ENCODE measurements at places on chromosomes 1 and 21.

GRCh38 chr1:202010180-202011015 is at the start of gene ELF3:
TSS of gene ELF3 (plus strand) at chr1:202010587. CDS start at chr1:202011137, 550 bp downstream.
- DNase-seq, result no peak

DNA sequence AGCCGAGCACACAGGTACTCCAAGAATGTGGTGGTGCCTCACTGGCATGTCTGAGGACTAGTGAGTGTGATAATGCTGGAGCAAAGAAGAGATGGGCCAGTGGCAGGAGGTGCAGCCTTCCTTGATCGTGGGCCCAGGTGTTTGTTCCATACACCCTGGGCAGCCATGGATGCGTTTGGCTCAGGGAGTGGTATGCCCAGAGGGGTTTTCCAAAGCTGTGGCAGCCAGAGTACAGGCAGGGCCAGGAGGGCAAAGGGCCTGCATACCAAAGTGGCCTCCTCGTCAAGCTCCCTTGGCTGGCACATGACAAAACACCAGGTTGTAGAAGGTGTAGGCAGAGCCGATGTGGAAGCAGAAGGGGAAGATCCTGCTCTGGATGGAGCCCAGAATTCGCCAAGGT is 19.0 kb downstream of the PARS2 start:
- no peak for DNase-seq

- no peak for DNase-seq
Measured at GRCh38 chr1:24100945-24101737, 10.8 kb downstream of the MYOM3 start.

DNA sequence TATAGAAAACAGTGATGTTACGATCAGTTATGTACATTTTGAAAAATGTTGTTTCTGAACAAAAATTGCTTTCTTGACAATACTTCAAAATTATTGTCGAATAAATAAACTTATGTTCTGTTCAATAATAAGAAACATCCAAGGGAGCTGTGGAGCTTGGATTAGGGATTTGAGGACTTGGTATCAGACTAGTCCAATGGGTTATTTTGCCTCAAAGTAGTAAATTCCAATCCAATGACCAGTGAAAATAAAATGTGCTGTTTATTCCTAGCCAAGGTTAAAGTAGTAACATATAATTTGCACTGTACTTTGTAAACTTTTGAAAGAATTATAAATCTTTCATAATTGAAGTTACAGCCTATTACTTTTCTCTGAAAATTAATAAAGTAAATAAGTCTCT is 79.1 kb upstream of the IVNS1ABP start:
- no peak for DNase-seq

GRCh38 chr1:3320246-3321152 is 134.0 kb upstream of the ARHGEF16 start:
- no peak for DNase-seq

DNA sequence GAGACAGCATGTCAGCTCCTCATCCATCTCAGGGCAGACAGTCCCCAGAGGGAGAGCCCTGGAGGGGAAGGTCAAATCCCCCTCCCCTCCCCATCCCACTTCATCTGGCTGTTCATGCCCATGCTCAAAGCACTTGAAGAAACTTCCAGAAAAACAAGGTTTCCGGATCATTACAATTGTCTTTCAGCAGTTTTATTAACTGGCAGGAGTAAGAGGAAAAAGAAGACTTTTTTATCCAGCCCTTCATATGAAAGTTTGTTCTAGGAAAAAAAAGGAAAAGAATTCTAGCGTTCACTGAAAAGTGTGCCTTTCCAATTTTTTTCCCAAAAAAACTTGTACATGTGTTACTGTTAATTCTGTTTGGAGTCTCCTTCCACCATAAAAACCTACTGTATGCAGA is 145.7 kb upstream of the TIAM1 start:
- no peak for DNase-seq

- peak; percentile 30 for DNase-seq
Measured at GRCh38 chr1:923131-923990, at the start of gene SAMD11. TSS of gene SAMD11 (plus strand) at chr1:923923. CDS start at chr1:924432, 509 bp downstream.

- DNase-seq, result no peak
Measured at GRCh38 chr1:181485287-181486097, 2.2 kb downstream of the CACNA1E start.

GRCh38 chr1:42429603-42430002 is 26.2 kb downstream of the ZMYND12 start:
- DNase-seq, result no peak

DNA sequence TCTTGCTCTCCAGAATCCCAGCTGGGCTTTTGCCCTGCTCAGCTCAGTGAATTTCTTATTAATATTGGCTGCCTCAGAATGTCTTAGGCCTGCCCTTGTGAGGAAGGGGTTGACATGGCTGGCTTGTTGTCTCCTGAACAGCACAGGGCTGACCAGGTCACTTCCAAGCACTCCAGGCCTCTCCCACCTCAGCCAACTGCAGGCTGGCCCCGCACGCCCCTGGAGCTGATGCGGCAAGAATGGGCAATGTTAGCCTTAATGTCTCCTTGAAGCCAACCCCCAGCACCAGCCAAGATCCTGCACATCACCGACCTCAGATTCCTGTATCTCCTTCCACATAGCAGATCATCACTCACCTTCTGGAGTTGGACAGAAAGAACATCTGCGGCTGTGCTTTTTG is 598.6 kb downstream of the AJAP1 start:
- no peak for DNase-seq

GRCh38 chr1:18814425-18814824 is 45.0 kb downstream of the TAS1R2 start:
- DNase-seq, result no peak

GRCh38 chr21:14454016-14455009 is 71.4 kb upstream of the HSPA13 start:
- DNase-seq, result no peak

- no peak for DNase-seq
Measured at GRCh38 chr1:94757931-94758330, 62.2 kb upstream of the SLC44A3 start.

GRCh38 chr21:43892984-43893535 is 28.0 kb downstream of the AGPAT3 start:
- DNase-seq, result no peak

DNA sequence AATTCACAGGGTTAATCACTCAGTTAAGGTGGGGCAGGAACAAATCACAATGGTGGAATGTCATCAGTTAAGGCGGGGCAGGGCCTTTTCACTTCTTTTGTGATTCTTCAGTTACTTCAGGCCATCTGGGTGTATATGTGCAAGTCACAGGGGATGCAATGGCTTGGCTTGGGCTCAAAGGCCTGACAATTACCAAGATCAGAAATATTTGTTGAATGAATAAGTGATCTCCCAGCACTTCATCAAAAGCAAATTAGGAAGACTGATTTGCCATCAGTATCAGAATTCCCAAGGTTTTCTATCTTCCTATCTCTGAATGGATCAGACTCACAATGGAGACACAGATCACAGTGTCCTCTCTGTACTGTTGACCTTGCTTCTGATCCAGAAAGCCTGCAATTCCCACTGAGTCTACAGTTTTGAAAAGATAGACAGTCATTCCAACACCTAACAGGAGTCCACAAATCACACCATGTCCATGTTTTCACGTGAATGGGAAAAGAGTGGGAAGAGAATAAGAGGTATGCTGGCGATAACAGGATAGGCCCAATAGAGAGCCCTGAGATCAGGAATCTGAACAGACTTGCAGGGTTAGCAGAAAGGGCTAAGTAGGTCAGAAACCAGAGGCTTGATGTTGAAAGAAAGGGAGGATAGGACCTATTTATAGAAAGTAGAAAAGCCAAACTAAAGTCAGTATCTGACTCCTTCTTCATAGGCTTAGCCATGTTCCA is 75.3 kb downstream of the KCNK1 start:
- DNase-seq, result no peak

- no peak for DNase-seq
Measured at GRCh38 chr1:200372095-200372884, 37.5 kb downstream of the ZNF281 start.

DNA sequence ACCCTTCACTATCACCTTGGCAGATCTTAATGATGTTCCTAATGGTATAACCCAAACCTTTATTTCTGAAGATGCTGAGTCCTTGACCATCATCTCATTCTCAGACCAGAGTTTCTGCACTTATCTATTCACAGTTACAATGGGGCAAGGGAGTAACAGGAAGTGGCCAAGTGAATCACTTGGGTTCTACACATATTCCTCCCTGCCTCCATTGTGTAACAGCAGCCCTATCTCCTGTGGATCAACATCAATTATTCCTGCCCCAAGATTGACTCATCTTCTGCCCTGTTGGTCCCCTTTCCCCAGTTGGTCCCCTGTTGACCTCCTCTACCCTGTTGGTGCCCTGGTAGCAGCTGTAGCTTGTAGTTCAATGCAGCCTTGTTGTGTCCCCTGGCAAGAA is 10.3 kb upstream of the S100A7 start:
- DNase-seq, result no peak

- no peak for DNase-seq
Measured at GRCh38 chr1:93056214-93056613, 22.9 kb upstream of the MTF2 start.

- DNase-seq, result no peak
Measured at GRCh38 chr1:153735090-153735420, 7.2 kb downstream of the INTS3 start.

- no peak for DNase-seq
Measured at GRCh38 chr1:17451731-17452130, 12.3 kb upstream of the RCC2 start.

GRCh38 chr1:225253173-225253572 is 174.7 kb downstream of the LBR start:
- DNase-seq, result no peak

DNA sequence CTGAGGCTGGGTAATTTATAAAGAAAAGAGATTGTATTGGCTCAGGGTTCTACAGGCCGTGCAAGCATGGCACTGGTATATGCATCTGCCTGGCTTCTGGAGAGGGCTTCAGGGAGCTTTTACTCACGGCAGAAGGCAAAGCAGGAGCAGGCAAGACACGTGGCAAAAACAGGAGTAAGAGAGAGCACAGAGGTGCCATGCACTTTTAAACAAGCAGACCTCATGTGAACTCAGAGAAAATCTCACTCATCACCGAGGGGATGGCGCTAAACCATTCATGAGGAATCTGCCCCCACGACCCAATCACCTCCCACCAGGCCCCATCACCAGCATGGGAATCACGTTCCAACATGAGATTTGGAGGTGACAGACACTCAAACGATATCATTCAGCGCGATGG is 400.7 kb upstream of the RUNX1 start:
- DNase-seq, result no peak

- peak; percentile 27 for DNase-seq
Measured at GRCh38 chr1:209335178-209335577, 248.3 kb upstream of the CAMK1G start.

DNA sequence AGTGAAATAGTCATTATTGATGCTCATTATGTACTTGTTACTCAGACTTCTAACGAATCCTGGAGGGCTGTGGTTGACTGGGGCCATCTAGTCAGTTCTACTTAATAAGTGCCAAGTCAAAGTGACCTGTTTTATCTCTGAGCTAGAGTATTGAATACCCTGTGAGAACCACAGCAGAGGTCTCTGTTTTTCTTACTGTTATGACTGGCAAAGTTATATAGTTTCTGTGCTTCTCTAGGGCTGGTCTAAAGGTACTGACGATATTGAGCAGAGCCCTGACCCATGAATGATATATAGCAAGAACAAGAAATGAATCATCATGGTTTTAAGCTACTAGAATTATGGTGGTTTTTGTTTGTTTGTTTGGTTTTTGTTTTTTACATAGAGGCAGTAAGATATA is 555.8 kb downstream of the PLA2G4A start:
- no peak for DNase-seq

DNA sequence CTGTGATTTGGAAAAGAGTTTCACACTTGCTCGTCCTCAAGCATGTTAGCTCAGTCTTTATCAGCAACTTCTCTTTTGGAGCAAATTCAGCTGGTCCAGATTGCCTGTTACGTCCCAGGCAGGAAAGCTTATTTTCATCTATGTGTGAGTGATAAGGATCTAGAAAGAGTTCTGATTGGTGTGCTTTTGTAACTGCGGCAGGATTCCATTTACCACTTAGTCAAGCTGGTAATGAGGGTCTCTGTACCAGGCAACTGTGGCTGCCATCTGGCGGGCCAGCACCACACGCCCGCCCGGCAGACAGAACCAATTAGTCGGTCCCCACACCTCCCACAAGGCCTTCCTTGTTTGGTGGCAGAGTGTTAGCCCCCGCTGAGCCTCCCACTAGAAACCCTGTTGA is 21.0 kb downstream of the C1orf87 start:
- no peak for DNase-seq

DNA sequence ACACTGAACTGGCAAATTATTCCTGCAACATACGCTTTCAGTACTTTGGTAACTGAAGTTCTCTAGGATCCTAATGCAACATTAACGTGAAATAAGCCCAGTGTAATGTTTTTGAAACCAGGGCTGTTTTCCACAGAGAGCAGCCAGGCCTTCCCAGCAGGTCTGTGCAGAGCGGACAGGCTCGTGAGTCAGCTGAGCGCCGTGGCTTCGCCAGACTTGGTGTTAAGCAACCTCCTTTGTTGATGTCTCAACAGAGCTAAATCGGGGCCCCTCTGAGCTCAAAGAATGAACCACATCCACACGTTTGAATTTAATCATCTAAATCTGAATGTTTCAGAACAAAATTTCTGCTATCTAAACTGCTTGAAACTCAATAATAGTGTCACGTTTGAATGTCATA is 181.8 kb upstream of the FMN2 start:
- no peak for DNase-seq

DNA sequence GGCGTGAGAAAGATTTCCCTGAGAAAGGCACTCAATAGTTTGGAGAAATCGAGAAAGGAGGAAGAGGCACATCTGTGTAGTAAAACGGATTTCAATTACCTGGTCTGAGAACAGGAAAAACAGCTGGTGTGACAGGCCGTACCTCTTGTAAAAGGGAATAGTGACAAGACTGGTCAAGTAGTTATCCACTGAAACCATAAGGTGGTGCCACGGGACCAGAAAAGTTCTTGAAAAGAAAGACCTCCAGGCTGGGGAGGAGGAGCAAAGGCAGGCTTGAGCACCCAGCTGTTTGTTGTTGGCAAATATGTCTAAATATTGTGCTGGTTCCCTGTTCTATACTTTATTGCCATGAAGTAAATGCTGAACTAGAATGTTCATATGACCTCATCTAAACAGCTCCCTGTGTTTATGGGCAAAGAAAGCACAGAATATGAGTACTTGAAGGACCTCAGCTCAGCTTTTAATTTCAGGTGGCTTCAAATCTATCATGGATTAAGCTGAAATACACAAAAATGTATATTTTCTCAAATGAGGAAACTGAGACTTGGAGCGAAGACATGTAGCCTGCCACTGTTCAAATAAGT is 4.0 kb downstream of the HAO2 start:
- no peak for DNase-seq

GRCh38 chr1:163168053-163168452 is 34.7 kb downstream of the RGS5 start:
- no peak for DNase-seq

GRCh38 chr1:243495442-243496186 is 239.8 kb downstream of the SDCCAG8 start:
- peak; percentile 100 for DNase-seq

- no peak for DNase-seq
Measured at GRCh38 chr1:246309247-246309884, 197.7 kb downstream of the SMYD3 start.

DNA sequence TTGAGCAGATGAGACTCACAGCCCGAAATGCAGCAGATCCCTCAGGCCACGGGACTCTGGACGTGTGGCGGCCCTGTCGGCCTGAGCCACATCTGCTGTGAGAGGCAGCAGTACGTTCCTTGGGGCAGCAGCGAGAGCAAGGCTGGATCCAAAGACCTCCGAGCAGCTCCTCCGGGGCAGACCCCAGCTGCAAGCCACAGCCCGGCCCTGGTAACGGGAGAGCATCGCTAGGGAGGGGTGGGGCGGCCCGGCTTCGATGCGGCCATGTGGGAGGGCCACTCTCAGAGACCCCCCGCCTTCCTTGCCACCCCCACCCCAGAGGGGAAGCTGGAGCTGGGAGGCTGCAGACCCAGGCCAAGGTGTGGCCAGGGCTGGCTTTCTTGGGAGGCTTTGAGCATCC is 17.8 kb downstream of the PRKCZ start:
- no peak for DNase-seq

Measured in NCI-H1694 (cell line).